Activated T-cell treated with anti-CD3 and anti-CD28 coated beads, Interleukin-2, amount 50 U/mL, for 24 hours (primary cell): ENCODE measurements at places on chromosomes 13 and 19.
A peak's percentile ranks its signal among the peaks of the same experiment; 100 is the strongest.

GRCh38 chr13:85990397-85990796 is 191.2 kb upstream of the SLITRK6 start:
- DNase-seq: no peak

- DNase-seq: no peak
Measured at GRCh38 chr13:36369268-36370107, 23.3 kb upstream of the SPART start.

- DNase-seq: peak; percentile 34
Measured at GRCh38 chr13:113001241-113002140, 32.5 kb downstream of the MCF2L start.

DNA sequence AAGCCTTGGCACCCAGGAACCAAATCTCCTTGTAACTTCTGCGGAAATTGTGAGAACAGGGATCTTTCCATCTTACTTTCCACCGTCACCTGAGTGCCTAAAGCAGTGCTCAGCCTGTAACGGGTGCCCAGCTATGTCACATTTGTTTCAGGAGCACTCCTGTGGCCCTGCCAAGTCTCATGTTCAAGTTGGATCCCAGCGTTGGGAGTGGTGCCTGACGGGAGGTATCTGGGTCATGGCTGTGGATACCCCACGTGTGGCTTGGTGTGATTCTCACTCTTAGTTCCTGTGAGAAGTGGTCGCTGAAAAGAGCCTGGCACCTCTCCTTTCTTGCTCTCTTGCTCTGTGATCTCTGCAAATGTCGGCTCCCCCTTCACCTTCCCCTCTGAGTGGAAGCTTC is 114.9 kb downstream of the UQCRFS1 start:
- no peak for DNase-seq

- no peak for DNase-seq
Measured at GRCh38 chr13:46567671-46568070, 14.7 kb downstream of the LRCH1 start.

- DNase-seq: peak; percentile 81
Measured at GRCh38 chr19:1512671-1513498, at the start of gene ADAMTSL5. ADAMTSL5 (minus strand) TSS chr19:1513019; CDS start chr19:1510943, 2,076 bp downstream.

- DNase-seq: peak; percentile 87
Measured at GRCh38 chr19:42440357-42441048, 2.2 kb downstream of the CXCL17 start.

DNA sequence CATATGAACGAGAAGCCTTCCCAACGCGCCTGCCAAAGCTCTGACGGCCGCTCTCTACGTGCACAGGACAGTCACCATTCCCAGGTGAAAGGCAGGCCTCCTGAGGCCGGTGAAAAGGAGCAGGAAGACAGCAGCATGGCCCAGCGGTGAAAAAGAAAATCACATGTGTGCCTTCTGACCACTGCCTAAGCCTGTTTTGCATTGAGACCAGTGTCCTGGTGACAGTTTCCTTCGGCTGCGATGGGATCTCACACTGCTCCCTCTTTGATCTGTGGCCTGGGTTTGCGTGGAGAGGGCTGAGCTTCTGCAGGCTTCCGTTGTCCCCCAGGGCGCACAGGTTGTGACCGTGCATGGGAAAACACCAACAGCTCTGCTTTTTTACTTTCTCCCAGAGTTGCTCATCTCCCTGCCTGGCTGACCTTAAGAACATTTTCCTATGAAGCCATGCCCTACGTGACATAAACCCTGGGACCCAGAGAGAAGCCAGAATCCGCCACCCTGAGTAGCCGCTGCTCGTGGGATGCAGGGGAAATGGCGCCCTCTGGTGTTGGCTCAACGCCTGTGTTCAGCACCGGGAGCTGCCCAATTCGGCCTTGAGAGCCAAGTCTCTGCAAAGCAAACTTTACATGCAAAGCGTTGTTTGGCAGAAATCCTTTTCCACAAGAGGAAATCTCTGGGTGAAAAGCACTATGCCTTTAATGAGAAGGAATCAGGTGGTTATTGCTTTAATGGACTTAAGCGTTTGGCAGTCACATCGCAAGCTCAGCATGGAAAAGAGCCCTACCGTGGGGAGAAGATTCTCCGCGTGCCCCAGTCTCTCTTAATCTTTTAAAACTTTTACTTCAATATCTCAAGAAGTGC is 112.2 kb upstream of the GPR12 start:
- DNase-seq: peak; percentile 59

DNA sequence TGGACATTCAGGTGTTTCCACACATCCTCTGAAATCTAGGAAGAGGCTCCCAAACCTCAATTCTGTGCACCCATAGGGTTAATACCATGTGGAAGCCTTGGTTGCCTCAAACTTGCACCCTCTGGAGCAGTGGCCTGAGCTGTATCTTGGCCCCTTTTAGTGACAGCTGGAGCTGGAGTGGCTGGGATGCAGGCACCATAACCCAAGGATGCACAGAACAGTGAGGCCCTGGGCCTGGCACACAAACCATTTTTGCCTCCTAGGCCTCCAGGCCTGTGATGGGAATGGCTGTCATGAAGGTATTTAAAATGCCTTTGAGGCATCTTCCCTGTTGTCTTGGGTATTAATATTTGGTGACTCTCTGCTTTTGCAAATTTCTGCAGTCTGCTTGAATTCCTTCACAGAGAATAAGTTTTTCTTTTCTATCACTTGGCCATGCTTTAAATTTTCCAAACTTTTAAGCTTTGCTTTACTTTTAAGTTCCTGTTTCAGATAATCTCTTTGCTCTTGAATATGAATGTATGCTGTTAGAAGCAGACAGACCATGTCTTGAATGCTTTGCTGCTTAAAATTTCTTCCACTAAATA is 1594.5 kb upstream of the PCDH20 start:
- no peak for DNase-seq

DNA sequence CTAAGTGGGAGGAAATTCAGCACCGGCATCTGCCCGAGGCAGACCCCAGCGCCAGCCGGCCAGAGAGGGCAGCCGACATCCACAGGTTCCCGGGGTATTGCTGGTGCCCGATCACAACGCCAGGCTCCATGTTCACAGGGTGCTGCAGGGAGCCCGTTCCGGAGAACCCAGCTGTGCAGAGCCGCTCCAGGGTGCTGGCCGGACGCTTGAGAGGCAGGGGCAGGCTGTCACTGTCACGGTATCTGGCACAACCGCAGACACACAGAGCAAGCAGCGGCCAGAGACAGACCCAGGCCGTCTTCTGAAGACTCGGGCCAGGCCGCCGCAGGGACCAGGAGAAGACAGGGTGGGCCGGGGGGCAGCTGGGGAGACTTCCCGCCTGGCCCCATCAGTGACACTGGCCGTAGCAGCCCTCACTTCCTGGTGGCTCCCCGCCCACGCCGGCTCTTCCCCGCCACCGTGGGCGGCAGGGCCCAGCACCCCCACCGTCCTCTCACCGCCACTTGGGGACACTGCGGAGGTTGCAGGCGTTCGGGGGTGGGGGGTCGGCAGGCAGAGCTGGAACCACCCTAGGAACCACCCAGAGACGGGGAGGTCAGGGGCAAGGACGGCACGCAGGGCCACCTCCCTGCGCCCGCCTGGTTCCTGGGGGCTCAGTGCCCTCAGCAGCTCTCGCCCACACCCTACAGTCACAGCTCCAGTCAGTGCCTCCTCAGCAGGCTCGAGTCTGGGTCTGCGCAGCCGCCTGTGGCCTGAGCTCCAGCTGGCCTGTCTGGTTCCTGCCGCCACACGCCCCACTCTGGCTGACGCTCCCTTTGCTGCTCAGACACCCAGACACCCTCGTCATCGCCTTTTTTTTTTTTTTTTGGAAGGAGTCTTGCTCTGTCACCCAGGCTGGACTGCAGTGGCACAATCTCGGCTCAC is 3.8 kb downstream of the RNF126 start:
- DNase-seq: no peak

DNA sequence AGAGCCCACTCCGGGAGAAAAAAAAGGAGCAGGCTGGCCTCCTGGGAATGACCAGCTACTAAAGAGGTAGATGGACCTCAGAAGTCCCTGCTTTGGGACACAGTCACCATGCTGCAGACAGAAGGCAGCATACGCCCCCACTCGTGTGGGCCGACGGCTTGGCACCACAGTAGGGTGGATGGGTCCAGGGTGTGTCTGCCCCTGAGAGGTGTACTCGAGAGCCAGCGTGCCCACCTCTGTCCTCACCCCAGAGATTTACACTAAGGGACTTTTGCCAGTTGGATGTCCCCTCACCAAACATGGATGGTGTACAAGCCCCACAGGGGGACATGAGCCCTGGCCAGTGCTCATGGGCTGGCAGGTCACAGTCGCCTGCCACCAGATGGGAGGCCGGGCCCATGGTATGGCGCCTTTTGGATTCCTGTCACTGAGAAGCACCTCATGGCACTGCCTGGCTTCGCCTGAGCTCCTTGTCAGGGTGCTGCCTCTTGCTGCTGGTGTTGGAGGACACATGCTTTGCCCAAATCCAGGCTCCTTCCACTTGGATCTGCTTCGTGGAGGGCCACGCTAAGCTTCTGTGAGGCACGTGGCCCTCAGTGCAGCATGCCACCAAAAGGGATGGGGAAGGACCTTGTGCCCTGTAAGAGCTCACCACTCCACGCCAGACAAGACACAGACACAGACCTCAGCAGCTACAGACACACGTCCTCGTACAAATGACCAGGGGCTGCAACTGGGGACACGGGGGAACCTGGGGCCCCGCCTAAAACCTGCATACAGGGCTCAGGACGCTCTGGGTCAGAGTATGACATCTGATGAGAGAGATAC is 13.3 kb upstream of the EPHX3 start:
- DNase-seq: no peak

GRCh38 chr19:18608805-18609716 is 2.5 kb upstream of the CRLF1 start:
- no peak for DNase-seq

DNA sequence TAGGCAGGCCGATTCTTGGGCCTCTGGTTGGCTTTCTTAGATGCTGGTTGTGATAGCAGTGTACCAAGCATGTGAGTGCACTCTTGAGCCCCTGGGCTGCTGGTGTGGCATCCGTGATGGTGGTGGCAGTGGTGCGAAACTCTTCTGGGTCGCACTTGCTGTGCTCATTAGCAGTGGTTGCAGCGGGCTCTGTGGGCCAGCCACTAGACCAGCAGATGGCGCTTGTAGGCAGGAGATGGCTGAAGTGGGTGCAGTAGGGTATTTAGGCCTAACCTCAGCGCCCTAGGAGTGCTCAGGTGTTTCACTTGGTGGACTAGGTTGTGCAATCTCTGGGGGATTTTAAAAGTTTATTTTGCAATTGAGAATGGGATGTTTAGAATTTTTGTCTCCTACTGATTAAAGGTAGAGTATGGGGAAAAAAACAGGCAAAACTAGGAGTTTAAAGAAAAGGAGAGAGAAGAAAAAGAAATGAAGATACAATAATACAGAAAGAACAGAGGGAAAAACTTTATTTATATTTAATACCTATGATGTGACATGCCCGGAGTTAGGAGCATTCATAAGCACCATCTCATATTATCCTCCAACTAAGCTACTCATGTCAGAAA is 4.3 kb upstream of the ZNF17 start:
- peak; percentile 76 for DNase-seq

DNA sequence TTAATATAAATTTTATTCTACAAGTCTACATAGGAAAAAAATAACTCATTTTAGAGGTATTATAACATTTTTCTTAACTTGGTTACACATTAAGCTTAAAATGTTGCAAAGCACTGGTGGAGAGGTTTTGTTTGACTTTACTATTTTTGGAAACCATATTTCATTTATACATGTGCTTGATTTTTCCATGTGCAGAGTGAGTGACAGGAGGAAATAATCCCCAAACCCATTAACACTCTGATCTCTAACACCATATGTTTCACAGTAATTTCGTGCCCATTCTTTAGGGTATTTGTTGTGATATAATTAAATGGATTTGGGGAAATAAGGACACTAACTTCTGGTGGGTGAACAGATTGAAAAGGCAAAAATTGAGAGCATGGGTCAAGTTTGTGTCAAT is 2124.4 kb upstream of the PCDH20 start:
- no peak for DNase-seq

GRCh38 chr13:110540871-110541525 is 20.5 kb downstream of the RAB20 start:
- DNase-seq: no peak

GRCh38 chr19:13079542-13079986 is 23.1 kb downstream of the LYL1 start:
- DNase-seq: no peak

DNA sequence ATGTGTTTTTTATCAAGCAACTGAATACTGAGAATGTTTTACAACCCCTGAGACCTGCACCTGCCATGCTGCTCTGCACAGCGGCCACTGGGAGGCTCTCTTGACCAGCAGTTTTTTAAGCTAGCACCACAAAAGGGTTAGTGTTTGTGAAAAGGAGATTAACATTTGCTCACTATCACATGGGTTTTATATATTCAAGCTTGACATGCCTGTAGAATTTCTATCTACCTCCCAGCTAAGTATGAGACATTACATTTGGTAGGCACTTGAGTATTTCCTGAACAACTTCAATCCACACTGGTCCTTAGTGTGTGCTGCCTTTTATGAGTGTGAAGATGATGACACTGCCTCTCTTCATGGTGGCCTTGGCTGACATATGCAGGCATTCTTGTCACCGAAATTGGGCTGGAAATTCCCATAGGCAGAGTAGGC is 1238.9 kb downstream of the UQCRFS1 start:
- no peak for DNase-seq

- DNase-seq: no peak
Measured at GRCh38 chr13:52158629-52159158, 703 bp downstream of the NEK3 start.

DNA sequence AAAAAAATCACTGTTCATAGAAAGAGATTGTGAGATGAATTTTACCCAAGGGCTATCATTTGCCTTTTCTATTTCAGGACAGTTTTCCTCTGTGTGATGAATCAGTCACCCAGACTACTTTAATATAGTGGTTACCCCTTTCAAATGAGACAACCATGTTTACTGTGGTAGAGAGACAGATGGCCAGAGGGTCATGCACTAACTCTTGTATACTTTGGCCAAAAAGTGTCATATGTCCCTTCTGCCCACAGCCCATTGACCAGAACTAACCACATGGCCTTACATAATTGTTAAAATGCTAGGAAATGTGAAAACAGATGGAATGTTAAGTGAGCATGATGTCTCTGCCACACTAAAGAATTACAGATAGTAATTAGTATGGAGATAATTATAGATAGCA is 498.7 kb downstream of the DACH1 start:
- no peak for DNase-seq

DNA sequence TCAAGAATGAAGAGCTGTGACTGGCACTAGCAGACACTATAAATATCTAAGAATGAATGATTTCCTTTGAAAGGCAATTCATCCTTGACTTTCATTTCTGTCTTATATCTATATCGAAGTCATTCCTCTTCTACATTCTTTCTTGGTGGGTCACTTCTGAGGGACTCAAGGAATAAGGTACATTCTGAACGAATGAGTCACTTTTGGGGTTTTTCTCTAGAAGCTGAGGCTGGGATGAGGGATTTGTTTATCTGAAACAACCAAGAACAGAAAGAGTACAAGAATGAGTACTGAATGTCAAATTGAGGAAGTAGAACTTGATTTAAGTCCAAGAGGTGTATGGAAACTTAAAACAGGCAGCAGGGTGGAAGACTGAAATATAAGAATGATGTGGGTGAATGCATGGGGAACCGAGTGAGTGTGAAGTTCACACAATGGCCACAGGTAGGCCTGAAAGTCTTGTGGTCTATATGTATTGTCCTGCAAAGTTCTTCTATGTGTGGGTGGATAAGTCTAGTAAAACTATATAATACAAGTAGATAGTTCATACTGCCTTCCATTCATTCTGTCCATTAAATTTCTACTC is 343.9 kb downstream of the OXGR1 start:
- DNase-seq: no peak

- DNase-seq: no peak
Measured at GRCh38 chr13:98182589-98182988, 5.5 kb upstream of the RNF113B start.
